ENCODE measurements at places on chromosomes 1 and 21.

DNA sequence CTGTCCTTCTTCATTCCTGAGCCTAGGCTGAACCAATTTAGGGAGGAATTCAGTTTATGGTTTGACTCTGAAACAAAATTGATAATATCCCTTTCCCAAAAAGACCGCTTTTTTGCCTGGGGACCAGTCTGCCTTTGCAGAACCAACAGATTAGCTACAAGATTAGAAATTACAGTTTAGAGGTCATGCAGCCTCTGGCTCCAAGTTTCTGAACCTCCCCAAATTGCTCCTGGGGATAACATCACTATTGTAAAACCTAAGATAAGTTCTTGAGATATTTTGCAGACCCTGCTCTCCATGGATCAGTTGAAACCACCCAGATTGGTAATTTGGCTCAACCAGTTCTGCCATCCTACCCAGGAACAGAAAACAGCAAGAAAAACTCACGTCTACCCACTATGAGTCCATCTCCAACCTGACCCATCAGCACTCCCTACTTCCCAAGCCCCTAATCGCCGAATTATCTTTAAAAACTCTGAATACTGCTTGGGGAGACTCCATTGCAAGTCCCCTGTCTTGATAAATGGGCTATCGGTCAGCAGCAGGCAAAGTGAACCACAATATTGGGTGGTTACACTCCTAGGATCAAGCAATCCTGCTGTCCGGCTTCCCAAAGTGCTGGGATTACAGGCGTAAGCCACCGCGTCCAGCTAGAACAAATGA, 605 bp upstream of the RABGGTB start:
- DNase-seq, result no peak

GRCh38 chr1:200867018-200867811, 5.6 kb upstream of the GPR25 start:
- no peak for DNase-seq

- no peak for DNase-seq
Observed at GRCh38 chr1:22747021-22747734, 36.5 kb downstream of the EPHB2 start.

- DNase-seq, result peak; percentile 99
Observed at GRCh38 chr1:26284597-26285347, 4.9 kb downstream of the SH3BGRL3 start.

- DNase-seq, result no peak
Observed at GRCh38 chr21:21295303-21295702, 297.1 kb downstream of the NCAM2 start.

GRCh38 chr1:228423404-228424053, 6.9 kb upstream of the TRIM17 start:
- DNase-seq, result no peak

DNA sequence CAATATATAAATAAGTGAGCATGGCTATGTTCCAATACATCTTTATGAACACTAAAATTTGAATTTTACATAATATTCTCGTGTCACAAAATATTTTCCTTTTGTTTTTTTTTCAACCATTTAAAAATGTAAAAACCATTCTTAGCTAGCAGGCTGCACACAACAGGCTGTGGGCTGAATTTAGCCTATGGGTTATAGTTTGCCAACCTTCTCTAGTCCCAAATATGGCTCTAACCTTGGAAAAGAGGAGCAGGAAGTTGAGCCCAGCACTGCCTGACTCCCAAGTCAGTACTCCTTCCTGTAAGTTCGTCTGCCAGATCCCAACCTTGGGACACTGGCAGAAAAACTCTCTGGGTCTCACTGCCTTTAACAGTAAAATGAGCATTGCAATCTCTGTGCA, 13.4 kb downstream of the C1QB start:
- no peak for DNase-seq

DNA sequence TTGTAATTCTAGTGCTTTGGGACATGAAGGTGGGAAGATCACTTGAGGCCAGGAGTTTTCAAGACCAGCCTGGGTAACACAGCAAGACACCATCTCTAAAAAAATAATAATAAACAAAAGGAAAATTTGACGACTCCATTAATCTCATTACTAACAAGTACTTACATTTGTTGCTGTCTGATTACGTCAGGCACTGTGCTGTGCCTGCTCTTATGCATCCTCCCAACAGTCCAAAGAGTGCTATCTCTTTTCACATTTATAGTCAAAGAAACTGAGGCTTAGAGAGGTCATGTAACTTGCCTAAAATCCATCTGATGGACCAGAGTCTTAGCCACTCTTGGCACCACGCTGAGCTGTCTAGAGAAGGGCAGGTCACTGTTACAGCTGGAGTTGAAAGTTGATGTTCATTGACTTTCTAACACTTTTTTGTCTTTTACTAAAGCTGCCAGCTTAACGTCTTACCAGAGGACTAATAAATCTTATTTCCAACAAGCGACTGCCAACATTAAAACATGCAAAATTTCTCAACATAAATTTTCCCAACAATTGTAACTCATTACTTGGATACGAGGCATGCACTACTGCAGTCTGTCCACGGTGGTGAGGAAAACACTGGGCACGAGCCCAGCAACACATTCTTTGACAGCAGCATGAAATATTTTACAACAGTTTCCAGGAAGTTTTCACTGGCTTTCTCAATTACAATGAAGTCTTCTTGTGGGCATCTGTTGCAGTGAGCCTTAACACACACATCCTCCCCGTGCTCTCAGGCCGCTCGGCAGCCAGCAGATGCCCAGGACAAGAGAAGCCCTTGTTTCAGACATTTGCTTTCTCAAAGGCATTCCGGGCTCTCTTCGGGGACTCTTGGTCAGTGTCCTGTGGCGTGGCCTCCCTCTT, 262.9 kb upstream of the PROX1 start:
- no peak for DNase-seq

GRCh38 chr1:168643152-168643551, 66.7 kb downstream of the XCL1 start:
- no peak for DNase-seq

DNA sequence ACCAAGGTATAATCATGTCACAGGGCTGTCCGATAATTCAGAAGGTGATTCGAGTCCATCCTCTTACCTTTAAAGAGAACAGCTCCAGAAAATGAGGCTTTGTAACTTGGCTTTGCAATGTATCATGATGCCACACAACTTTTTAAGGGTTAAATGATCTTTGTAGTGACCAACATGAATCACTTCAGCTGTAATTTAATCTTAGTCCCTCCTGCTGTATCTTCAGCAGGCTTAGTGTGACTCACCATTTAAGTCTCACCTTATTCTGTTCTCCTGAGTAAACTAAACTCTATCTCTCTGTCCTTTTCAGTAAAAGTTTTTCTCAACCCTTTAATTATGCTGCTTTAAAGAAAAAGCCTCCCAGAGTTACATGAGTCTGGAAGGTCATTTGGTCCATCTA, 1.9 kb upstream of the HIVEP3 start:
- no peak for DNase-seq

- DNase-seq, result no peak
Observed at GRCh38 chr1:234887016-234887900, 241.4 kb downstream of the TOMM20 start.

GRCh38 chr1:239765163-239765562, 326.5 kb upstream of the FMN2 start:
- DNase-seq, result no peak

- no peak for DNase-seq
Observed at GRCh38 chr21:46065215-46065913, 32.5 kb upstream of the COL6A2 start.

- DNase-seq, result no peak
Observed at GRCh38 chr1:22108339-22109105, 34.4 kb downstream of the WNT4 start.

GRCh38 chr1:205554026-205554811, 49.8 kb downstream of the CDK18 start:
- no peak for DNase-seq

DNA sequence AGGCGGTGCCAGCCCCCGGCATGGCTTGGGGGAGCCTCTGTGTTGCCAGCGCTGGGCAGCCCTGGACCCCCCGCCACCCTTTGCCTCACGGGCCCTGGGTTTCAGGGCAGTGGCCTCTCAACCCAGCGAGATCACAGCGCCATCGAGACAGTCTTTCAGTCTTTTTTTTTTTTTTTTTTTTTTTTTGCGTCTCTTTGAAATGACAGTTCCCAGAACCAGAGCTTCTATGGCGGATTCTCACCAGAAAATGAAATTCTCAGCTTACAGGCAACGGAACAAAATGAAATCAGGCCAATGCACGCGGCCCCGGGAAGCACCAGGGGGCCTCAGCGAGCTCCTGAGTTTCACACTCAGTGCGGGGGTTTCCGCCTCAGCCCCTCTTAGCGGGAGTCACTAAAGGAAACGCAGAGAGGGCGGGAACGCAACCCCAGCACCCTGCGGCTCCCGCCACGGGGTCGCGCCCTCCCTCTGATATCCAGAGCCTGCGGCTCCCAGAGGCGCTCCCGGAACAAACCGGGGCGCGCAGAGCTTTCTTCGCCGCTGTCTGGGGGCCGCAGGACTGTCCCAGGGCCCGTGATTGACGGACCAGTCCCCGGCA, 8.0 kb upstream of the COL6A1 start:
- peak; percentile 79 for DNase-seq

DNA sequence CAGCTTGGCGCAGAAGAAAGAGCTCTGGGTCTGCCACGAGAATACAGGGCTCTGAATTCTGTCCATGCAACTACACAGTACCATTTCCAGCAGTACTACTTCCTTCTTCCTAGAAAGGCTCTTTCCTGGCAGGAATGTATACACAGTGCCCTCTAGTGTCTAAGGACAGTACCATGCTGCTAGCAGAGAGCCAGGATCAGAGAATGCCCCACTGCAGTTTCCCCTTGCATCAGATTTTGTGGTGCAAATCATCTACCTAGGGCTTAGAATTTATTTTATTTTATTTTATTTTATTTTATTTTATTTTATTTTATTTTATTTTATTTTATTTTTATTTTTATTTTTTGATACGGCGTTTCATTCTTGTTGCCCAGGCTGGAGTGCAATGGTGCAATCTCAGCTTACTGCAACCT, 50.8 kb downstream of the PAX7 start:
- DNase-seq, result no peak

GRCh38 chr1:53477651-53478501, 18.7 kb downstream of the DMRTB1 start:
- no peak for DNase-seq

DNA sequence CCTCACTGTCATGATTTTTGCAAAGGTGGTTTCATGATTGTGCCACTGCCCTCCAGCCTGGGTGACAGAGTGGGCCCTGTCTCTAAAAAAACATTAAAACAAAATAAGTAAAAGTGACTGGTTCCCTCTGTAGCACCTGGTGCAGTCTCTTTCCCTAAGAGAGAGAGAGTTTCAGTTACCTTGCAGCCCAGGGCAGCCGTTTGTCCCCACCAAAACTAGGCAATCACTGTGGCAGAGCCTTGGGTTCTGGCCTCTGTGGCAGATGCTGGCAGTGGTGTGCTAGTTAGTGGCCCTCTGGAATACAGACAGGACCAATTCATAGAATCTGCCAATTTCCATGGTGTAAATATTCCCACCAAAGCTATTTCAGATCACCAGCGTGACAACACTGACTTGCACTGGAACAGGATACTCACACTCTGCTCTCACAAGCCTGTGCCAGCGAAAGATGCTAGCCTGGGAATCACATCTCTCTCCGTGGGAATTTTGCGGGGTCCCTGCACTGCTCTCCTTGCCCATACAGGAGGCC, 108.7 kb downstream of the TLR5 start:
- DNase-seq, result no peak

DNA sequence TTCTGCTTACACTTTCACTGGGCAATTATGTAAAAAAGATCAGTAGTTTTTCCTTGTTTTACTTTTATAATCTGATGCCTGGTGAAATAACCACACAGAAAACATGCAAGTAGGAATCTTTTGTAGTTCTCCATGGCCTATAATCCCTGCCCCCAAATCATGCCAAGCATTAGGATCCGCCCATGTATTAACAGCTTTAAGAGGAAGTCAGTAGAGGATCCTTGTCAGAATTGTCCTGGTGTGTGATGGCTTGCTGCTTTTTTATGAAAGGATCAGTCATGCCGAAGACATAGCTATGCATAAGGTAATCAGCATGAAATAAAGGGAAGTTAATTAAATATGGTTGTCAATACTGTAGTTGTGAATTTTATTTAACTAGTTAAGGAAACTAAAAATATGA, 20.0 kb downstream of the ADGRL2 start:
- no peak for DNase-seq

DNA sequence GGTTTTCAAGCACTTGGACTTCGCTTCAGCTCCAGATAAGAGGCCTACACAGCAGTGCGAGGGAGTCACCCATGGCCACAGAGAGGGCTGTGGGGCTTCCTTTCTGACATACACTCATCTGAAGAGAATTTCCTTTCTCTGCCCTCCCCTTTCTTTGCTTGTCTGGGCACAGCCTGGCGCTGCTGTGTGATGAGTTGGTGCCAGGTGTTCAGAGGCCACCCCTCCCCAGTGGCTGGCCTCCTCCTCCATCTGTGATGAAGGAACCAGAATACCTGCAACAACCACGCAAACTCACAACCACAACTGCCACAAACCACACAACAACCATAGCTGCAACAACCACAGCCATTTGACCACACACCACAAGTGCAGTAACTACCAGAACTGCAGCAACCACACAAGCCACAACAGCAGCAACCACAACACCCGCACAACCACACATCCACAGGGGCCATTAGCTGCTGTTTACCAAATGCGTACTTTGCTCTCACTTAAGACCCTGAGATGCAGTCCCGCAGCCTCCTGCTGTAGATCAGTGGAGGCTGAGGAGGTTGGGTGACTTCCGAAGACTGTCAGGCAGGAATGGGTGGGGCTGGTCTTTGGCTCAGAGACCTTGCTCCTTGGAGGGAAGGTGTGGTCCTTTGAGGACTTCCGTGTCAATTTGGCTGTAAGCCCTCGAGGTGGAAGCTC, 71.1 kb downstream of the IER5 start:
- DNase-seq, result peak; percentile 29

- DNase-seq, result no peak
Observed at GRCh38 chr1:5597171-5597850, 394.9 kb downstream of the NPHP4 start.

DNA sequence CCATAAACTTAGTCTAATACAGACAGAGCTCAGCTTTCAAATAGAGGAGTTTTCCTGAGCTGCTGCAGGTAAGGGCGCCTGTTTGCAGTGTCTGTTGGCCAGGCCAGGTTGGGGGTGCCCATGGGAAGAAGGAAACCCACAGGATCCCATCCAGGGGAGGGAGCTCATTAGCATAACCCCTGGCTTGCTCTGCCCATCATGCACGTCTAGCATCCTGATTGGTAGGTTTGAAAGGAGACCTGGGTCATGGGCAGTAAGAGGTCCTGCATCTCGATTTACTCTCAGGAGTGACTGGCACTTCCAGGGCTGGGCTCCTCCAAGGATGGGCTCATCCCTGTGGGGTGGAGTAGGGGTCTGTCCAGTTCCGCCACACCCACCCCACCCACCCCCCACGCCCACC, 103.7 kb upstream of the CLDN14 start:
- no peak for DNase-seq

- DNase-seq, result no peak
Observed at GRCh38 chr1:53174971-53175913, 21.4 kb upstream of the CPT2 start.

DNA sequence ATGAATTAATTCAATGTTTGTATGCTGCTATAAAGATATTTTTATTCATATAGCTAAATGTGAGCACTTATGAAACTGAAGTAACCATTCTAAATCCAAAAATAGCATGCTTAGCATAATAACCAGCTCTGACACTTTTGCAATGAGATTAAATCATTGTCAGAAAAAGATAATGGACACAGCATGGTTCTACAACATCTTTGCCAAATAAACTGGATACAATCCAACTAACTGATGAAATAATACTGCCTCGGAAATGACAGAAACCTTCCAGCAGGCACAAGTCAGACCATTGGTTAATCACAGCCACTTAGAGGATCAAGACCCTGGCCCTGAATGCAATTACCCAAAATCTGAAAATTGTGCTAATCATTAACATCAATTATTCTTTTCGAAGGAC, 592.7 kb upstream of the ADGRL4 start:
- no peak for DNase-seq

GRCh38 chr1:172845371-172845770, 186.5 kb downstream of the FASLG start:
- peak; percentile 49 for DNase-seq

Data from activated CD4-positive, alpha-beta T cell treated with anti-CD3 and anti-CD28 coated beads for 4 hours (primary cell).